ENCODE measurements at places on chromosomes 5 and 9. TPM values are rescaled to one million over a fixed set of nuclear protein-coding genes. Genes with fewer than 3 reads are reported as not detected.

The PCDHA1 gene
- total RNA-seq: 0.71 TPM

The KIF4B gene
- 0.33 TPM for total RNA-seq

The EGFLAM gene
- total RNA-seq: 75.3 TPM

The FAM153A gene
- 1.9 TPM for total RNA-seq

The ALDH7A1 gene
- total RNA-seq: 84.9 TPM
